ENCODE measurements at places on chromosomes 4 and X.

GRCh38 chrX:41449615-41450014, 2.5 kb downstream of the NYX start:
- no peak for DNase-seq

GRCh38 chr4:186069729-186070128, 773 bp downstream of the TLR3 start:
- no peak for DNase-seq

DNA sequence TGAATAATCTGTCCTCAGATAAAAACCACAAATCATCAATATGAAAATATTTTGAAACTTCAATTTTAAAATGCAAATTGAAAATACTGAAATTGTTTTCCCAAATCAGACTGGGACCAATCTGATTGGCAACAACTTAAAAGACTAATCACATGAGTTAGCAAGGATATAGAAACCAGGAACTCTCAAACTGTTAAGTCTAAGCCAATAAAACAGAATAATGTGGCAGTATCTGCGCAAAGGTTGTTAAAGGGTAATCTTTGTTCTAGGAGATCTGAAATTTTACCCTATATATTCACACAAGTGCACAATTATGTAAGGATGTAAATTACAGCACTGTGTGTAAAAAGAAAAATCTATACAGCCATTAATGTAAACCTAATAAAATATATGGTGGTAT, 29.7 kb downstream of the EIF4E start:
- DNase-seq = no peak

DNA sequence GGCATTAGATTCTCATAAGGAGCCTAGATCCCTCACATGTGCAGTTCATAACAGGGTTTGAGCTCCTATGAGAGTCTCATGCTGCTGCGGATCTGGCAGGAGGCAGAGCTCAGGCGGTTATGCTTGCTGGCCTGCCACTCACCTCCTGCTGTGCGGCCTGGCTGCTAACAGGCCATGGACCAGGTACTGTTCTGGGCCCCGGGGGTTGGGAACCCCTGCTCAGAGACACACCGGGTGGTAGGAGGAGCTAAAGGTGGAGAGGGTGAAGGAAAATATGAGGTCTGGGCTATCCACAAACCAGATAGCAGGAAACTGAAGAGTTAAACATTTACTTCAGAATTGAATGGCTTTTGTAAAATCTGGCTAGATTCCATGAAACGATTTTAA, 5.9 kb upstream of the F11 start:
- no peak for DNase-seq

DNA sequence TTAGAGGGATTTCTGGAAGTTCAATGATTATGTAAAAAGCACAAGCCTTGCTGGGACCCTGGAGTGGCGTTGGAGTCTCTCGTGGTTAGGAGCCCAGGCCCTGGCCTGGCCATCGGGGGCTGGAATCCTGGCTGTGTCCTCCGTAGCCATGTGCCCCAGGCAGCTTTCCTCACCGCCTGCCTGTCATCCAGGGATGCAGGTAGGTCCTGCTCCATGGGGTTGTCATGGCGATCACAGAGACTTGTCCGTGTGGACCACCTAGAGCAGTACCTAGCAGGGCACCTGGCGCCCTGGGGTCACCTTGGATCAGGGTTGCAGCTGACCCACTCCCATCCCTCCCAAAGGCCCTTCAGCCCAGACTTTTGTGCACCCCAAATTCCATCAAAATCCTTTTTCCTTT, 30.2 kb upstream of the WFS1 start:
- no peak for DNase-seq

- DNase-seq = no peak
Measured at GRCh38 chrX:77548751-77549150, 101.6 kb downstream of the FGF16 start.

- no peak for DNase-seq
Measured at GRCh38 chr4:130812117-130812765, 1716.3 kb downstream of the C4orf33 start.

- no peak for DNase-seq
Measured at GRCh38 chr4:153622778-153623240, 61.3 kb upstream of the TLR2 start.

GRCh38 chr4:78167510-78167909, 110.4 kb downstream of the FRAS1 start:
- DNase-seq = no peak

GRCh38 chrX:68115371-68115770, 317.9 kb downstream of the OPHN1 start:
- DNase-seq = no peak

- DNase-seq = no peak
Measured at GRCh38 chr4:19358015-19358414, 893.7 kb upstream of the SLIT2 start.

GRCh38 chr4:87614292-87614890, 6.1 kb downstream of the DSPP start:
- DNase-seq = no peak

DNA sequence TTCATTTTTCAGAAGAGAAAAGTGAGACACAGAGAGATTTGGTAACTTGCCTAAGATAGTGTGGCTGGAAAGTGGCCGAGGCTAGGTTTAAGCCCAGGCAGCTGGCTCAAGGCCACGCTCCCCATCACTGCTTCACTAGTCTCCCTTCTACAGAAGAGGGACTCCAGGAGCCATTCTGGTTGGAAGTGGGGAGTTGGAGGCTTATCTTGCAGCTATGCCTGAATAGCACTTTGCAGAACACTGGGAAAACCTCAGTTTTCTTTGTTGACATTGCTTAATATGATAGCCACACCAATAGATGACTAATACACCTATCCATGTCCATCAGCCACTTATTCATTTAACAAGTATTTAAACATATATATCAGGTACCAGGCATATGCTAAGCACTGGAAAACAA, 18.5 kb downstream of the LRRC66 start:
- DNase-seq = no peak
